Karpas-422 (cell line): ENCODE measurements at places on chromosomes 16 and 17. TPM values are rescaled to one million over a fixed set of nuclear protein-coding genes. Genes with fewer than 3 reads are reported as not detected.

DNA sequence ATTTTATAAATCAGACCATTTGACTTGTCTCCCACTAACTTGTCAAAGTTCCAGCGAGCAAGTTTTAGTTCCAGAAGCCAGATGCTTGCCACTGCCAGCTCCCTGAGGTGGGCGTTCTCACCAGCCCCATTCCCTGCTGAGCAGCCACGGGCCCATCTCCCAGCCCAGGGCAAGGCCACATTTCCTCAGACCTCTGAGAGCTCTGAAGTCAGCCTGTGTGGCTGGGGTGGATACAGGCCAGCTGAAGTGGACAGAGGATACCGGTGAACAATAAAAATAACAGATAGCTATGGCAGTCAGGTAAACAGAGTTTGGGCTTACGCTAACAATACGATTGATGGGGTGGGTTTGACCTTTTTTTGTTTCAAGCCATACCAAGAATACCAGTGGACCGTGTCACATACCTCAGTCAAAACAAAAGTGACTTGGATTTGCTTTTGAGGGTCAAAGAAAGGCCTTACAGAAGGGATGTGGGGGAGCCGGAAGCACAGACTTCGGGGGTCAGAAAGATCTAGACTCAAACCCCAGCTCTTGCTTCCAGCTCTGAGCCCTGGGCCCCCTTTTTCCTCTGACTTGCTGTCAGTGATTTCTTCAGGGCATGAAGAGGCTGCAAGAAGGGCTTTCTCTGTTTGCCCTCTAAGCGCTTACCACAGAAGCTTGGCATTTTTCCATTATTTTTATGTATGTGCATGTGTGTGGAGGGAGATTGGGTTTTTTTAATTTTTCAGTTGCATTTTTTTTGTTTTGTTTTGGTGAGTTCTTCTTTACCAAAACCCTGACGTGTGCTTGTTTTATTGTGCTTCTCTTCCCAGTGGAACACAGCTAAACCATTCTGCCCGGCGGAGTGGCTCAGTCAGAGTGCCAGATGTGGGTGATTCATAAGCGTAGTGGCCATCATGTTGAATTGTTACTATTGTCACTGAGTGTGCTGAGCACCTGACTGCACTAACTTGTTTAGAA lies 109.9 kb downstream of the GNAO1 start:
- DNase-seq = no peak

DNA sequence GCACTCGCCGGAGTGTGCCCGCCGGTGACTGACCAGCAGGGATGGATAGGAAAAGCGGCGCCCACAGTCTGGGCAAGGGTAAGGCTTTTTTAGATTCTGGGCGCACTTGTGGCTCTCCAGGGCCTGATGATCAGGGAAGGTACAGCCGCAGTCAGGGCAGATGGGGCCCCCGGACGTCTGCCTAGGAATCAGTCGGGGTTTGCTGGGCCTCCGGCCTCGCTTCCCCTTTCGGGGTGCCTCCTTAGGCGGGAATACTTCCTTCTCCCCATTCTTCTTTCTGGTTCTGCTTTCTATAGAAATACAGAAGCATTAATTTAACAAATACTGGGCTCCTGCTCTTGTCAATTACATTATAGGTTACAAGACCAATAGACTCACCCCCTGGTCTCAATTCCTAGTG lies 5.0 kb downstream of the ZNF689 start:
- DNase-seq = no peak

GRCh38 chr16:81276323-81276722 lies 37.8 kb downstream of the BCO1 start:
- no peak for DNase-seq

- no peak for DNase-seq
Observed at GRCh38 chr17:45952814-45953320, 46.2 kb upstream of the STH start.

GRCh38 chr17:41528959-41529353 lies 848 bp upstream of the KRT19 start:
- DNase-seq = no peak

DNA sequence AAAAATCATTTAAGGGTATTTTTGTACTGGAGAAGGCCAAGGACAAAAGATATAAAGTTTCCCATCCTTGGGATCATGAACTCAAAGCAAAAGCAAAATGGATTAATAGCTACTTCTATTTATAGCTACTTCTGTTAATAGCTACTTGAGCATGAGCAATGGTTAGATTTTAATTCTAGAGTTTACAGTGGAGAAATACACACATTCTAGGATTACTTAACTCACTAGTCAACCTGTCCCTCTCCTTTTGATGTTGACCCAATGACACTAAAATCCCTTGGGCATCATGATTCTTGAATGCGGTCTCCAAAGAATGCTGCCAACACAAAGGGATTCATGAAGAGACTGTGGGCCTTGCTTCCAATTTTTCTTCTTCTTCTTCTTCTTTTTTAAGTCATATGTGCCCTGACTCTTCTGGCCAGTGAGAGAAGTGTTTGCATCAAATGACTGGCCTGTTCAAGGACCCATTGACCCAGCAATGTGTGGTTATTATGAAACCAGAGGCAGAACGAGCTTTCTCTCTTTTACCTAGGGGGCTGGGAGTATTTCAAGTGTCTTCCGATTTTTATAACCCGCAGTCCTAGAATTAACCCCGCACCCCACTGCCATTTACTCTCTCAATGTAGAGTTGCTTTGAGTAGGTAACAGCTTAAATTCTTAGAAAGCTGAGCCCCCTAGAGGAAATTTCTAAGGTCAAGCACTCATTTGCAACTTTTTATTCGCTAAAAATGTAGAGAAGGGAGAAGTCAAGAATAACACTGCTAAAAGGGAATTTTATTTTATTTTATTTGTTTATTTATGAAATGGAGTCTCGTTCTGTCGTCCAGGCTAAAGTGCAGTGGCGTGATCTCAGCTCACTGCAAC lies 34.6 kb downstream of the OTOA start:
- no peak for DNase-seq

DNA sequence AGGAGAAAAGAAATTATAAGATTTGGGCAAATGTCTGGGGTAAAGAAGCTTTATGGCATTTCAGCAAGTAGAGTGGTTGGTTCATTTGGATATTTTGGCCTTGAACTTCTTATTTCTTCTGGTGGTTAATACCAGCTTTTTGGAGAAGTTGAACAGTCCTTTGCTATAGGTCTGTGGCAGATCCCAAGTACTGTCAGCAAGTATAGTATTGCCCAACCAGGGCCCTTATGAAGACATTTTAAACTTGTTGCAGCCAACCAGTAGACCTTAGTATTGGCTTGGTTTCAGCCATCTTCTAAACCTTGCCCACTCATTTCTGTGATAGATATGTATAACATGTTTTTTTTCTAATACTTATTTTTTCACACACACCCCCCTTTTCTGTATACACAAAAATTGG lies 2.2 kb downstream of the SP2 start:
- DNase-seq = no peak

GRCh38 chr17:31752584-31752983 lies 106.5 kb downstream of the COPRS start:
- no peak for DNase-seq

DNA sequence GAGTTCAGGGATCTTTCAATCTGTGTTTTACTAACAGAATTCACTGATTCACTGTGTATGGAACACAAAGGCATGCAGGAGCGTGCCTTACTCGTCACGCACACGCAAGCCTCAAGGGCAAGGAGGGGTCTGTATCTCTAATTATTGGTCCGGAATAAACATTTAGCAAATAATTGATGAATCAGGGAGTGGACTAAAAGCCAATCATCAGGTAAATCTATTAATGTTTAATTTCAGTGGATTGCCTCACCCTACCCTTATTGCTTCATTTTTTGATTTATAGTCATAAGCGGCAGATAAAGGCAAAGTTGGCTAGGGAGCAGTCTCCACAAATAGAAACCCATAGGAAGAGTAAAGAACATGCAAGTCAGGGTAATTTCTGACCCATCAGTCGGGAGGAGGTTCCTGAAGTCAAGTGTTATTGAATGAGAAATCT lies 7.4 kb upstream of the HSD17B2 start:
- no peak for DNase-seq

GRCh38 chr17:39151150-39151942 lies at the start of gene PLXDC1:
Gene PLXDC1, minus strand, starts transcription at chr17:39151637. Its CDS starts 200 bp downstream, at chr17:39151437.
- no peak for DNase-seq

DNA sequence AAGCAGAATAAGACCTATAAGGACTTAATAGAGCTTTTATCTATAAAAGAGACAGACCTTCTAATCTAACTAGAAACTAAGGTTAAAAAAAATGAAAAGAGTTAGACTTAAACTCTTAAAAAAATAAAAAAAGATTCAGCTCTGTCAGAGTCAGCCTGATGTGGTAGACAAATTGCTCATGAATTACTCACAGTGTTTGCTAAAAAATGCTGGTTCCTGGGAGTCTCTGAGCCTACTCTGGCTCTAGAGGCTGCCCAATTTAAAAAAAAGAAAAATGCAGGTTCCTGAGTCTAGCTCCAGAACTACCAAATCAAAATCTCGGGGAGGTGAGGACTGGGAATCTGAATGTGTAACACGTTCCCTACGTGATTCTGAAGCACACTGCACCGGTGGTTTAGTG lies 18.1 kb downstream of the SOST start:
- DNase-seq = no peak

DNA sequence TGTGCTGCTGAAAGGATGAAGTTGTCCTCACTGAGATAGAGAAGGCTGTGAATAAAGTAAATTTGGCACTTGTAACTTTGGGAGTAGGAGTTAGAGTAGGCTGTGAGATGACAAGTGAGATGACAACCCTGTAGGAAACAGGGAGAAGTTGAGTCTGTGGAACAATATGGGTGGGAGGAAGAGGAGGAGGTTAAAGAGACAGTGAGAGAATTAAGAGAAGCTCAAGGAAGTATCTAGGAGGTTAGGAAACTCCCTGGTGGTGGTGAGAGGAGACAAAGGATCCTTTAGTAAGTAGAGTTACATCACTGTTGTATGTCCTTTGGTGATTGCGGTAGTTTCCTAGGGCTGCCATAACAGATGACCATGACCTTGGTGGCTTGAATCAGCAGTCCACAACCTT lies 10.7 kb upstream of the HSD17B2 start:
- DNase-seq = no peak

- DNase-seq = no peak
Observed at GRCh38 chr17:4870855-4871254, 28.5 kb upstream of the C17orf107 start.

DNA sequence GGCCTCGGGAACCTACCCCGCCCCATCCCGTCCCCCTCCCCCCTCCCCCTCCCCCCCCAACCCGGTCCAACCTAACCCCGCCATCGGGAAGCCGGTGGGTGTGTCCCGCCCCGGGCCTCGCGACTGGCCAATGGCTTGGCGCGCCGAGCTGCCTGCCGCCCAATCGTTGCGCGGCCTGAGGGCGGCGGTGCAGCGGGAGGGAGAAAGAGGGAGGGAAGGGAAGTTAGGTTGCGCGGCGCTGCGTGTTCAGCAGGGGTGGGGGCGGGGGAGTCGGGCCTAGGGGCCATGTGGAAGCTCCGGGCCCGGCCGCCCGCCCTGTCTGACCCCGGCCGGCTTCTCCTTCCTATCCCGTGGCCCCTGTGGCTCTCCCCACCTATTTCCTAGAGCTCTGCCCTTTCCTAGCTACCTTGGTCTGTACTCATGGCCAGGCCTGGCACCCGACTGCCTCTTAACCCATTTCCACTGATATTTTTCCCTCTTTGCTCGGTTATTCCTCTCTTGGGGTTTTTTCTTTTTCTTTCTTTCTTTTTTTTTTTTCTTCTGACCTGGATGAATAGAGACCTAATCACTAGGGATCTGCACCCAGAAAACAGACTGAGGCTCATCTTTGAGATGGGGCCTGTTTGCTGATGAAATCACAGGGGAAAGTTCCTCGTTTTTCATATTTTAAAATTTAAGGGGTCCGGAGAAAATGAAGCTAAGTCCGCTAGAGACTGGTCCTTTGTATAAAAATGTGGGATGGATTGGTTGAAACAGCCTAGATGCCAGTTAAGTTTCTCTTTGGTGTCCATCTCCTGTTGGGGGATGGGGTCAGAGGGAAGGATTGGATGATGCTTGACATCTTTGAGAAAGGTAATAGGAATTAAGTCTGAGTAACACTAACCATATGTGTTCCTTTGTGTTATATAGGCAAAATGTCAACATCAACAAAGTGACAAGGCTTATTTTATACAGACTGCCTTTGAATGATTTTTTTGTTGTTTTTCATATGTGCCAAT lies 1.1 kb downstream of the KPNB1 start:
- DNase-seq = peak; percentile 99

DNA sequence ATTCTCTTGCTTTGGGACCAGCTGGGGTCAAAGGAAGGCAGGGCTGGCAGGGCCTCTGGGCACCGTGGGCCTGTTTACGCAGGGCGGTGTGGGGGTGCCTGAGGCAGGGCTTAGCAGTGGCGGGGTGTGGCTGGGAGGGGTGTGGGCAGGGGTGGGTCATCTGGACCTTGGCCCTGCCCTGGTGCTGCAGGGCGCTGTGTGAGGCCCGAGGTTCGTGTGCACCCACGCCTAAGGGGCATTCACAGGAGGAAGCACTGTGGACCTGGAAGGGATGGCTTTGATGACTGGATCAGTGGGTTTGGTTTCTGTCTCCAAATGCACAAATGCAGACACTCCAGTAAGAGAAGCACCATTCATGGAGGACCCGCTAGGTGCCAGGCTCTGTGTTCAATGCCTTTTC lies 37.3 kb downstream of the BCO1 start:
- DNase-seq = no peak

GRCh38 chr16:13919683-13920509 lies at the start of gene ERCC4:
Gene ERCC4, plus strand, starts transcription at chr16:13920154. Its CDS starts 12 bp downstream, at chr16:13920166.
- peak; percentile 100 for DNase-seq

GRCh38 chr17:38606646-38607611 lies 1.2 kb upstream of the SRCIN1 start:
- no peak for DNase-seq

GRCh38 chr16:23871924-23872323 lies 36.1 kb downstream of the PRKCB start:
- no peak for DNase-seq

DNA sequence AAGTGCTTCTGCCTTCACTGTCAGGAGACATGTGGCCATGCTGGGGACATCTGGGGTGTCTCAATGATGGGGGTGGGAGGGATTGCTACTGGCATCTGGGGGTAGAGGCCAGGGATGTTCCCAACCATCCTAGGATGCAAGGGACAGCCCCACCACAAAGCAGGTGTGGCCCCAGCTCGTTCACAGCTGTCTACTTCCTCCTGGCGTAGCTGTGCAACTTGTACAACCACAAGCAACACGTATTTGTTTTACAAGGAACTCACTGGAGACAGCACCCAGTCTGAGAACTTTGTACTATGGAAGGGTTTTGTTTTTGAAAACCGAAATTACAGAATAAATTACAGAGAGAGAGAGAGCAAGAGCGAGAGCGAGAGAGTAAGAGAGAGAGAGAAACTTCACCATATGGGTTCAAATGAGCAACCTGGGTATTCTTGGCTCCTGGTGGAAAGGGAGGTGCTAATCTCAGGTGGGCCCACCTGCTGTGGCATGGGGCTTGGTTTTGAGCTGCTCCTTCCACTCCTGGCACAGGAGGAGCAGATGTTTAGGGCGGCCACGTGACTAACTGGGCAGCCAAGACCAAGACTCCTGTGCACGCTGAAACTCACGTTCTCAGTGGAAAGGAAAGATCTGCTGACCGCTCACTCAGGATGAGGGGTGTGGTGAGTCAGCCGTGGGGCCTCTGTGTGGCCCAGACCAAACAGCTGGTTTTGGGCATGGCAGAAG lies 17.5 kb upstream of the TNFRSF13B start:
- DNase-seq = peak; percentile 51

Gene EVPL
- 0.07 and 0.29 TPM in 2 replicates for total RNA-seq

Gene TNRC6A
- 27.2 and 72.4 TPM in 2 replicates for total RNA-seq

Gene XPO6
- total RNA-seq = 136 and 158 TPM in 2 replicates

Gene GSG1L
- not detected in 2 replicates for total RNA-seq

Gene ASGR1
- total RNA-seq = 1.2 TPM in 1 of 2 replicates, not detected in the other

Gene ZP2
- total RNA-seq = not detected in 2 replicates

Gene AIPL1
- not detected in 2 replicates for total RNA-seq

Gene CCL8
- not detected in 2 replicates for total RNA-seq

Gene KRT28
- not detected in 2 replicates for total RNA-seq

Gene SLC5A11
- total RNA-seq = 0.11 and 0.15 TPM in 2 replicates

Gene CDH16
- not detected in 2 replicates for total RNA-seq

Gene GDPD1
- 2.5 and 6.2 TPM in 2 replicates for total RNA-seq
